ENCODE measurements at places on chromosomes 7 and 10. TPM values are rescaled to one million over a fixed set of nuclear protein-coding genes. Genes with fewer than 3 reads are reported as not detected.

GRCh38 chr10:10629512-10629911, 388.2 kb upstream of the CELF2 start:
- no peak for DNase-seq

DNA sequence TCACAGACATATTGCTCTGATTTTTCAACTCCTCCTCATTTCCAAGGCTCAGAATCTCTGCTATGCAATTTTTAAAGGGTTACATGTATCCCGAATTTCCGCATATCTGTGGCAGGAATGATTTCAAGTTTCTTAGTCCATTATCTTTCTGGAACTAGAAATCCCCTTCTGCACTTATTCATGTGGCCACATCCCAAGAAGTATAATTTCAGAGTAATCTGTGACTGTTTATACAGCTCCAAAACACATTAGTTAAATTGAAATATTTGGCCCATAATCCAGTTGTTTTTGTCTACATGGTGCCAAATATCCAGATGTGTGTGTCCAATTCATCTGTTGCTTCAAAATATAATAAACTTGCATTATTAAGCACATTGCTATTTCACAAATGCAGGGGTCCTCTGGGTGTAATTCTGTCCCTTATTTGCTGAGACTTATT, 271.2 kb downstream of the ARHGAP12 start:
- DNase-seq, result peak; percentile 21

DNA sequence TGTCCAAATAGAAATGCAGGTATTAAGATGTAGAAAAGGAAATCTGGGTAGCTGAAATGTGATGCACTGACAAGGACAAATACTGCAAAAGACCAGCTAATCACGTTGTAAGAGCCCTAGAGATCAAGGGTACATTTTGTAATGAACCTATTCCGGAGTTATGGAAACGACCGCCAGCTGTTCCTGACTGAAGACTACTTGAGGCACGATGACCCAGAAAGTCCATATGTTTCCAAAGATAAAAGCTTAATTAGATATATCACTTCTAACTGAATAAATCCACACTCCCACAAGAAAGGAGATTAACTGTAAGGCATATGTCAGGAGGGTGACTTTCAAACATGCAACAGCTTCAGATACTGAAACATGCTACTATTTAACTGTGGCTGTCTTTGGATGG, 253.5 kb downstream of the NSUN6 start:
- DNase-seq, result no peak

The DNAJB6 gene
- total RNA-seq, result 97.3 TPM

The FAM131B gene
- total RNA-seq, result 1.3 TPM

The ADAMTS14 gene
- 1.6 TPM for total RNA-seq

- no peak for DNase-seq
These were observed 7.1 kb upstream of the AQP1 start for GRCh38 chr7:30904561-30904960.

DNA sequence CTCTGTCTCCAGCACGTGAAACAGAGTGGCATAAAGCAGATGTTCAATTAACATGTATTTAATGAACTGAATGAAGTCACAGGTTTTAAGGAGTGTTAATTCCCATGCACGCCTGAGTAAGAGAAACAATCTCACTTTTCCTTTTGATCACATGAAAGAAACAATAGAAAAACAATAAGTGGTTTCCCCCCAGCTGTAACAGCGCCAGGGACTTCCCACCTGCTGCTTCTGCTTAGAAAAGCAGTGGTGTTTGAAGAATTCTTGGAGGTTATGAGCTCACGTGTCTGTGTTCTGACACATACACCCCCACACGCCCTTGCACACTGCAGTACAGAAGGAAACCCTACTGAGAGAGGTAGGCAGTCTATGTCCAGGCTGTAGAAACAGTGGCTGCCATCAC, 51.3 kb upstream of the FRMD4A start:
- DNase-seq, result no peak

The GPR26 gene
- total RNA-seq, result not detected

DNA sequence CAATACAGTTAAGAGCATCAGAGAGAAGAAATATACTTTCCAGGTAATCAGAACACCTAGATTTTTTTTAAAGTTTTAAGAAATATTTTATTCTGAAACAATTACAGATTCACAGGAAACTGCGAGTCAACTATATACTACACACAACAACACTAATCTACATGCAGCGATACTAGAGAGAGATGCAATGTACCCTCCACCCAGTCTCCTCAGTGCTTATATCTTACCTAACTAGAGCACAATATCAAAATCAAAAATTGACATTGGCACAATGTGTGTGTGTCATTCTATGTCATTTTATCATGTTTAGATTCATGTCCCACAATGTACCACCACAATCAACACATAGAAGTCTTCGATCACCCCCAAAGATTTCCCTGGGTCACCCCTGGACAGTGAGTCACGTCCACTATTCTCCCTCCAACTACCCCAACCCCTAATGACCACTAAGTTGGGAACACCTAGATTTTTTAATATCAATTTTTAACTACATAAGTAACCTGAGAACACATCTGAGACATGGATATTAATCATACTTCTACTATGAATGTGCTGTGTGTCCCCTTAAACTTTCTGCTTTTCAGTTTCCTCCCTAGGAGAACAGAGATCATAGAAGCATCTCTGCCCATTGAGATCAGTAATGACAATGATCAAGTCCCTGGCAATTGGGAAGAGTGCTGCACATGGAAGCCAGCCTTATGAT, 86.5 kb downstream of the GSAP start:
- DNase-seq, result no peak

GRCh38 chr10:8583096-8583495, 528.6 kb downstream of the GATA3 start:
- no peak for DNase-seq

The KIF11 gene
- total RNA-seq, result 11.9 TPM

DNA sequence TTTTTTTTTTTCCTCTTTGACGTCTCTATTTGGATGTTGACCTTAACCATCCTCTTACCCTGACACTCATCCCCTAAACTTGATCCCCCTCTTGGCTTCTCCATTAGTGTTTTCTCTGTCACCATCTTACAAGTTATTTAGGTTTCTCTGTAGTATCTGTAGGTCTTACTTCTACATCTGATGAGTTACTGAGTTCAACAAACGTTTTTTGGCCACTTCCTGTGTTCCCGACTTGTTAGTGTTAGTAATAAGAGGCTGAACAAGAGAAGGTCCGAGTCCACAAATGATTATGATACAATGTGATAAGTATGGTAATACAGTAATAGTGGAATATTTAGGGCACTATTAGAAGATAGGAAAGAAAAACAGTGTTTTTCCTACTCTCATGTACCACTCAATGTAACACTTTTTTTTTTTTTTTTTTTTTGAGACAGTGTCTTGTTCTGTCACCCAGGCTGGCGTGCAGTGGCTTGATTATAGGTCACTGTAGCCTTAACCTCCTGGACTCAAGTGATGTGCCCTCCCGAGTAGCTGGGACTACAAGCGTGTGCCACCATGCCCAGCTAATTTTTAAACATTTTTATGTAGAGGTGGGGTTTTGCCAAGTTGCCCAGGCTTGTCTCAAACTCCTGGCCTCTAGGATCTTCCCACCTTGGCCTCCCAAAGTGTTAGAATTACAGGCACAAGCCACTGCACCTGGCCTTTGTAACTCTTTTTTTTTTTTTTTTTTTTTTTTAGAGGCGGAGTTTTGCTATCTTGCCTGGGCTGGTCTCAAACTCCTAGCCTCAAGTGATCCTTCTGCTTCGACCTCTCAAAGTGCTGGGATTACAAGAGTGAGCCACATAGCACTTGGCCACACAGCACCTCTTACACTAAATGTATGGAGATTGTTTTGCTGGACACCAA, 12.5 kb downstream of the CCSER2 start:
- no peak for DNase-seq
